ENCODE measurements at places on chromosomes 3 and 15.

DNA sequence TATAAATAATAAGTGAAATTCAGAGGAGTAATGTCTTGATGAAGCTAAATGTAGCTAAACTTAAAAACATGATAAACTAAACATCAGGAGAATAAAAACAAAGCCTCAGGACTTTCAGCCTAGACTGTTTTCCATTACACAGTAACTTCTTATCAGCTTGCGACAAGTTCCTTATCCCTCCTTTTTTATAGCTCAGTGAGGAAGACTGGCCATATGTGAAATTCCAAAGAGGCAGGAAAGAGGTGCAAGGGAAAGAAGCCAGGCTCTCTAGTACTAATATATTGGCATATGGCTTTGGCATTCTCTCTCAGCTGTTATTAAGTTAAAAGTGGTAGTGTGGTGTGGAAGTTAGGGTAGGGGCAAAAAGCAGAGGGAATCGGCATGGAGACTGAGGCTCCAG is 4.4 kb downstream of the COX17 start:
- no peak for DNase-seq

DNA sequence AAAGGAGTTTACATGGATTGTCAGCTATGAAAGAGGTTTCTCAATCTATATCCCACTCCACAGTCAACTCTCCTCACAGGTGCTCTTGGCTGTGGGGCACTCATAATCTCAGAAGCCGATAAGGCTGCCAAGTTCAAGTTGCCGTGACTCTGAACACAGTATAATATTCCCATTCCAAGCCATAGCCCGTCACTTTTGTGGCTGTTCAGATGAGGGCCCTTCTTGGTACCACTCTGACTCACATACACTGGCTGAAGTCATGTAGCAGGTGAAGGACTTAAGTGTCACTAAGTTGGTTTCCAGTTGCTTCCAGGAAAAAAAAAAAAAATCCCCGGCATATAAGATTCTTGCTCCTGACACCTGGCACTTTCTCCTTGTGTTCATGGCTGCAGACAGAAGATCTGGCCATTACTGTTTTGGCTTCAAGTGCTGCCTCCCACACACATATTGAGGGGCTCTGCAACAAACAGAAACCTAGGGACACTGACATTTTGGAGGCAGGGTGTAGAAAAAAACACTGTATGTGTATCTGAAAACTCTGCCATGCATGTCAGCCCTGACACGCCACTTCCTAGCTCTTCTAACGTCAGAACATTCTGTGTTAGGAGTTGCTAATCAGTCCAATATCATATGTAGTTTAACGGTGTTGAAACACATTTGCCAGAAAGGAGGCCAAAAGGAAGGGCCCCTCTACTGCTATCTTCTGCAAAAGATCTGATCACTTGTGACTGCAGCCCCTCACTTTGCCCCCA is 170.2 kb upstream of the ICE2 start:
- no peak for DNase-seq

DNA sequence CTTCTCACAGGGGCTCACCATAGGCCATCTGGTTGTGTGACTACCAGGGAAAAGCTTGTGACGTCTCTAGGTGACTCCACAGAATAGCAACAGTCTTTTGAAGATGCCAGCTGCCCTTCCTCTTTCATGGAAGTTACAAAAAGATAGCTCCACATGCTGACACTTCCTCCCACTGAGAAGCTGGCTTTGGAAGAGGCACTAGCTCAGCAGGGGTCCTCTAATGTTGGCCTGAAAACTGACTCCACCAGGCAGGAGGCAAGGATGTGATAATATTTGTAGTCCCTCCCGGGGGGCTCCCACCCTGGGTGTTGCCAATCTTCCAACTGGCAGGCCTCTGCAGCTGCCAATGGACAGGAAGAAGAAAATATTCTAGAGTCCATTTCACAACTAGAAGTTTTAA is 343.5 kb downstream of the NEK10 start:
- no peak for DNase-seq

DNA sequence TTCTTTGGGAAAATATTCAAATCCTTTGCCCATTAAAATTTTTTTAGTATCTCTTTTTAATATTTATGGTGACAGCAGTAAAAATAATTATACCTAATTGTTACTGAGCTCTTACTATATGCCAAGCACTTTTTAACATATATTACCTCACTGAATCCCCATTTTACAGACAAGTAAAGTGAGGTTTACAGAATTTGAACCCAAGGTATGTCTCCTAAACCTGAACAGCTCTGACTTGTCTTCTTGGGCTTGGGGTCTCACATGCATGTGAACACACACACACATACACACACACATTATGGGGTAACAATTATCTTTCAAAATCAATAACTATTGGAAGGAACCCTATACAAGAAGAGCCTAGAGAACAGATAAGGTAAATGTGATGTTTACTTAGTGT is 62.2 kb upstream of the ADCY5 start:
- no peak for DNase-seq
